NCI-H524 treated with DMSO at 0.1 percent for 48 hours (cell line): ENCODE measurements at places on chromosomes 3 and 15.

DNA sequence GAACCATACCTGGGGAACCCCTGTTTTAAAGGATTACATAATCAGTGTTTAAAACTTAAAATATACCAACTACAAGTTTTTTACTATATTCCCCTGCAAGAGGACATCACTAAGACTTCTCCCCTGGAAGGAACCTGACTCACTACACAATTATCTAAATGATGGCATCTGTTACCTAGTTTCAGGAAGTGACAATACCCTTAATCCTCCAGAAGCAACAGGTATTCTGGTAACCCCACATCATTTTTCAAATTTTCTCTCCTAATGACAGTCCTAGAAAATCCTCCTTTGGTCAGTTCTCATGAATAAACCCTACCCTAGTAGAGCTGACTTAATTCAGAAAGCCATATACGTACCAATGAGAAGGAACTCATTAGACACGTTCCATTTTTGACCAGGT is 78.4 kb downstream of the RFX7 start:
- DNase-seq: no peak

GRCh38 chr3:37582086-37582485 is 279.6 kb upstream of the CTDSPL start:
- no peak for DNase-seq

- no peak for DNase-seq
Observed at GRCh38 chr3:120064641-120065040, 29.6 kb downstream of the GSK3B start.

DNA sequence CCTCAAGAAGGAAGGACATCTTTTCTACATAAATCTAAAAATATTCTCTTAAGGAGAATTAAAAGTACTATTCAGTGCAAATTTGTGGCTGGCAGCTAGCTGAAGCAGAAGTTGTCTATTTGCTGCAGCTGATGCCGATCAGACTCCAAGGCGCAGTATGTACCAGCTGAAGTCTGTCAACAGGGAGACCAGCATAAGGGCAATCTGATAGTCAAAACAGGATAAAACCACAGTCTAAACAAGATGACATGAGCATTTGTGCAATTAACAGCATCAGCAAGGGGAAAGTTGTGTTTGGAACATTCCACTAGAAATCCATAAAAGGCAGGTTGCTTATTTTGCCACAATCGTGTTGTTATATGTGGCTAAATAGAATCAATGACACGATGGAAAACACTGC is 198.2 kb upstream of the ROBO2 start:
- DNase-seq: no peak

DNA sequence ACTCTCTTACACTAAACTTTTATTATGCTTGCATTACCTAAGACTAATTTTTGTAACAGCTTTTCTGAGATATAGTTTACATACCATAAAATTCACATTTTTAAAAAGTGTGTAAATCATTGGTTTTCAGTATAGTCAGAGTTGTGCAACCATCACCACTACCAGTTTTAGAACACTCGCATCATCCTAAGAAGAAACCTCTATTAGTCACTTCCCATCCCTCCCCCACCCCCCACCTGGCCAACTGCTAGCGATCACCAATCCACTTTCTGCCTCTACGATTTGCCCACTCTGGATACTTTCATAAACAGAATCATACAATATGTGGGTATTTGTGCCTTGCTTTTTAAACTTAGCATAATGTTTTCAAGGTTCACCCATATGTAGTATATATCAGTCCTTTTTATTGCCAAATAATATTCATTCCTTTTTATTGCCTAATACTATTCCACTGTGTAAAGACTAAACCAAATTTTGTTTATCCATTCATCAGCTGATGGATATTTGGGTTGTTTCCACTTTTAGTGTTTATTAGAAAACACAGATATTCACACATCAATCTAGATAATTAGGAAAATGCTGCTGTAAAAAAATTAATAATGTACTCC is 23.0 kb downstream of the UBP1 start:
- no peak for DNase-seq

- DNase-seq: no peak
Observed at GRCh38 chr3:24837601-24838000, 343.0 kb upstream of the THRB start.

GRCh38 chr3:172840913-172841312 is 90.4 kb downstream of the ECT2 start:
- no peak for DNase-seq

- DNase-seq: no peak
Observed at GRCh38 chr15:70618929-70619328, 144.4 kb downstream of the UACA start.

DNA sequence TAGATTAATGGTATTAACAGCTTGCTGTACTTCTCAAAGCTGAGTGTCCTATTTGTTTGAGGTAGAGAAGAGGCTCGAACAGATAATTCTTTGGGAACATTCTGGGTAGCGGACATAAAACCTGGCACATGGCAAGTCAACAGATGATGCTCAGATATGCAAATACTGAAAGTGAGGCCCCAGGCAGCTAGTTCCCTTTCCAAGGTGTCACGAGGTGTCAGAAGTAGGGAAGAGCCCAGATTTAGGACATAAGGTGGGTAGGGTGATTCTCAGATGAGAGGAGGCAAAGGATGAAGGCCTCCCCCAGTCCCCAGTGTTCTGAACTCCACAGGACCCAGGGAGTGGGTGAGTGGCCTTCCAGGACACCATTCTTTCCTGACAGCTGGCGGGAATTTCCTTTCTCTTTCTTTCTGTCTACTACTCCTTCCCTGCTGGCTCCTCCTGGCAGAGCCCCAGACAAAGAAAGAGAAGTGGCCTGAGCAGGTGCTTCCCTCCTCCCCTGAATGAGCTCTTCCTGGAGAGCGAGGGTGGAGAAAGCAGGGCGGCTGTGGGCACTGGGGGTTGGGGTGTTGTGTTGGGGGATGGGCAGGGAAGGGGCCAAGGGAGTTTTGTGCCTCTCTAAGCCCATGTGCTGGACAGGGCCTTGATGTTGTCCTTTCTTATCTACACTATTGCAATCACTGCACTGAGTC is 87.5 kb downstream of the CORO2B start:
- DNase-seq: peak; percentile 78

DNA sequence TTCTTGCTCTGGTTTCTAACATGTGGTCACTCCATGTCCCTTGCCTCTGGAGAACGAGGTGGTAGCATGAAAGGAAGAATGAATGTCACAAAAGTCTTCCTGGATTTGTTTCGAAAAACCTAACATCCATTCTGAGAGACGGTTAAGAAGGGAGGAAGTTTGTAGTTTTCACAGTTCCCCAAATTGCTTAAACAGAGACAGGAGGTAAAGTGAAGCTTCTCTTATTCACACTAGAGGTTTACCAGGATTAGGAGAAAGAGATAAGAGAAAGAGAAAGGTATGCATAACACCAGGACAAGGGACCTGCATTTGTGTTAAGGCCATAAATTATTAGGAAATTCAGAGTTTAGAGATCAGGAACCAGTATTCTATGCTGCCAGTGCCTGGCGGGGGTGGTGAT is 228.1 kb downstream of the CPNE4 start:
- no peak for DNase-seq

GRCh38 chr3:177470197-177470941 is 273.1 kb upstream of the TBL1XR1 start:
- DNase-seq: peak; percentile 20

DNA sequence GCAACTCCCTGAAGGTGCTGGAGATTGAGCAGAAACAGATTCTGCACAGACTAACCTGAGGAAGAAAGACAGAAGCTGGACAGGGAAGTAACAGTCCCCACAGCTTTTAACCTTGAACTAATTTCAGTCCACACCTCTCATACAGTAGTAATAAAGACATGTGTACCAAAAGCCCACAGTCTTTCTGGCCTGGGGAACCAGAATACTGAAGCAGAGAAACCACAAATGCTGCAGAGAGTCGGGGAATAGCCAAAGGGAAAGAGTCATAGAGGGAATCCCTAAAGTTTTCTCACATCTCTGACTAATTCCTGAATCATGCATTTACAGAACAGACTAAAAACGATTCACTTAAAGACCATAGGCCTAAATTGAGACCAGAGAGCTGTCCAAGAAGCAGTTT is 503.4 kb upstream of the NECTIN3 start:
- no peak for DNase-seq

GRCh38 chr3:172591876-172592771 is 68.9 kb upstream of the TNFSF10 start:
- DNase-seq: no peak
